ENCODE measurements at places on chromosomes 2 and 18. TPM values are rescaled to one million over a fixed set of nuclear protein-coding genes. Genes with fewer than 3 reads are reported as not detected.

DNA sequence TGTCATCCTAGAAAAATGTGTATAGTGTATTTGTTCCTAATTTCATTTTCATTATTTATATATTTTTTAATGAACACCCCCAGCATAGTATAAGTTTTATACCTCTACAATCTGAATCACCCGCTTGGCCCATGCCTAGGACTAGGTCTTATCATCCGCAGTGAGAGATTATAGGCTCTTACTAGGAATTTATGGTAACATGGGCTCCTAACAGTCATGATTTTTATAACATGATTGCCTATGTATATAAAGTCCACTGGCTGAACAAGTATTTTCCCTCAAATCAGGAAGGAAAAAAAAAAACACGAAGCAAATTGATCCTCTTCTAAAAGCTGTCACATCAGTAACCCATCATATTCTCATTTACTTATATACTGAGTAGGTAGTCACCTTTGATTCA lies 666.1 kb upstream of the NRXN1 start:
- H3K27ac ChIP-seq = no peak overlapping the region
- no peaks in the 10 kb centered on the region for H3K4me1 ChIP-seq
- H3K36me3 ChIP-seq = no peaks in the 10 kb centered on the region
- no peak overlapping the region for H3K4me3 ChIP-seq

DNA sequence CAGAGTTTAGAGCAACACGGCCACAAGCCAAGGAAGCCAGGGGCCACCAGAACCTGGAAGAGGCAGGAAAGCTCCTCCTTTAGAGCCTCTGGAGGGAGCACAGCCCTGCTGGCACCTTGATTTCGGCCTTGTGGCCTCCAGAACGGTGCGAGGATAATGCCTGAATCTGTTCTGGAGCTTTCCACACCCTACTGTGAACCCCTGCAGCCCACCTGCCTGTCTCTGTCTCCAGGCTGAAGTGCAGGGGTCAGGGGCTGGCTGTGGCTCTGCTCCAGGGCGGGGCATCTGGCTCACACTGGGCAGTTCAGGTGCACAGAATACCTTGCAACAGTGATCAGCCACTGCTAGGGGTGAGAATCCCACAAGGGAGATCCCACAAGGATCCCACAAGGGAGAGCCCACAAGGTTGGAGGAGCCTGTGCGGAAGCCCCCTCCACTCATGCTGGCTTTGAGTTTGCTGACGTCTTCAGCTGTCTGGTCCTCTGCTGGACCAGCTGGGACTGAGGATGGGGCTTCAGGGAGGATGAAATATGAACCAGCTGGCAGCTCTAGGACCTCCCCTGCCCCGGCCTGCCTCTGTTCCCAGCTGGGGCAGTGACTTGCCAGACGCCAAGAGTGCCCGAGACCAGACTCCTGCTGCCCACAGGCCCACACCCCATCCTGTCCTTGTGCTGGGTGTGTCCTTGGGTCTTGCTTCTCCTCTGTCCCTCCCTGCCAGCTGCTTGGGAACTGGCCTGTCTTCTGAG lies 56.4 kb upstream of the OTOS start:
- H3K4me1 ChIP-seq = no peaks in the 10 kb centered on the region
- no peak overlapping the region for H3K27ac ChIP-seq
- no peak overlapping the region for H3K4me3 ChIP-seq

DNA sequence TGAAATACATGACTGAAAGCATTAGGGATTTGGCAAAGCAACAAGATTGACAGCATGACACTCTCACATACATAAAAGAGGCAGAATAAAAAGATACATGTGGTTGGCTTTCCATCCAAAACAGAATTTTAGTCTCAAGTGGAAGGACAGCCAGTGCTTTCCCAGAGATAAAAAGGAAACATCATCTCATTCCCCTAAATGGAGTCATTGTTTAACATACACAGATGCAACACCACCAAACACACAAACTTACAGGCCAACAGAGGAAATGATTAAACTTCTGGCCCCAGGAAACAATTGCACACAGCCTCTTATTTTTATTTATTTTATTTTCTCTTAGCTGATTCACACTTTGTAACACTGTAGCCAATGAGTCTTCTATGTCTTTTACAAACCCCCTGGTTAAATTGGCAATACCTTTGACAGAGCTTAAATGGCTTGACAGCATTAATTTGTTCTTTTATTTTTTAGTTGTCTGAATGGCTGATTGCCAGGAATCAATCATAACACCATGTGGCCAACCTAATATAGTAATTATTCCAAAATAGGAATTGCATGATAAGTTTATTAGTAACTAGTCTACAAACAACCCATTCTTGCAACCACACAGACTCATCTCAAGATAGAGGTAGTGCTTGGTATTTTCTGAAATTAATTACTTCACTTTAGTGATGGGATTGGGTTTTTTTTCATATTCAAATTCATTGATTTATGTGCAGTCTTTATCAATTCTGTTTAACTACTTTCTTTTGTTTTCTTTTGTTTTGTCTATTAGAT lies 190.5 kb downstream of the RND3 start:
- no peak overlapping the region for H3K27ac ChIP-seq
- H3K27me3 ChIP-seq = no peaks in the 10 kb centered on the region
- H3K36me3 ChIP-seq = no peaks in the 10 kb centered on the region
- no peaks in the 10 kb centered on the region for H3K4me1 ChIP-seq
- DNase-seq = no peak

Gene CDKL4
- total RNA-seq = not detected

Gene LONRF2
- 0.32 TPM for total RNA-seq

All from activated T-helper 1 cell treated with anti-CD3 and anti-CD28 coated beads, Interleukin-12 subunit alpha, Interleukin-12 subunit beta, Interleukin-2, Interleukin-4 antibody, amounts not matched to agents 30 ng/mL and 10 ng/mL and 1 ng/mL, durations not matched to agents 14 hours and 24 hours and 36 hours (primary cell).